Activated effector memory CD4-positive, alpha-beta T cell treated with Interleukin-2 at 50 U/mL for 16 hours (primary cell): ENCODE measurements at places on chromosomes 2 and 18.

DNA sequence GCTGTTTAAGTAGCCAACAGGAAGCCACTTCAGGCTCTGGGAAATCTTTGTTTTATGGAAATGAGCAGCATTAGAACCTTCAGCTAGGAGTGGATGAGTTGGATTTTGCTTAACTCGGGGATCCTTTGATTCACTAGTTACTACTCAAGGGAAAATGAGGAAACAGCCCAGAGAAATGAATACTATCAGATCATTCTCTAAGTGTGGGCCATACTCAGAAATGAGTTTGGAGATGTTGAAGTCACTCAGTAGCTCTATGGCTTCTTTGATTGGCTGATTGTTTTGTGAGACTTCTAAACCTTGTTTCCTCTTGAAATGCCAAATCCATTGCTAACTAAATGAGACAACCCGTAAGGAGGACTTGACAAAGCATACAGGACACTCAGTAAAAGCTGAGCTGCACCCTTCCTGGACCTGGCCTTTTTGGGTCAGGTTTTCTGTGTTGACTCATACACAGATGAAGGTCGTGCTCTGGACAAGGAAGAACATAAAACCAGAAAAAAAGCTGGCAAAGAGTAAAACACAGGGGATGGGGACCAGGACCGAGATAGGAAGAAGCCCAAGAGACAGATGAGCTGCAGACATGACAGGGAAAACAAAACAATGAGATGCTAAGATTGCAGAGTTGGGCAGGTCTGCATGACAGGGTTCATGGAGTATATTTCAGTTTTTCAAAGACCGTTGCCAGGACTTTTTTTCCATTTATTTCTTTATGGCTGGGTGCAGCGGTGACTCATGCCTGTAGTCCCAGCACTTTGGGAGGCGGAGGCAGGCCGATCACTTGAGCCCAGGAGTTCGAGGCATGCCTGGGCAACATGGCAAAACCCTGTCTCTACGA lies 41.6 kb downstream of the INO80C start:
- DNase-seq: no peak

- DNase-seq: no peak
Measured at GRCh38 chr2:237223201-237223861, 137.6 kb downstream of the COPS8 start.

GRCh38 chr2:107592280-107592624 lies 234.4 kb upstream of the RGPD4 start:
- no peak for DNase-seq

DNA sequence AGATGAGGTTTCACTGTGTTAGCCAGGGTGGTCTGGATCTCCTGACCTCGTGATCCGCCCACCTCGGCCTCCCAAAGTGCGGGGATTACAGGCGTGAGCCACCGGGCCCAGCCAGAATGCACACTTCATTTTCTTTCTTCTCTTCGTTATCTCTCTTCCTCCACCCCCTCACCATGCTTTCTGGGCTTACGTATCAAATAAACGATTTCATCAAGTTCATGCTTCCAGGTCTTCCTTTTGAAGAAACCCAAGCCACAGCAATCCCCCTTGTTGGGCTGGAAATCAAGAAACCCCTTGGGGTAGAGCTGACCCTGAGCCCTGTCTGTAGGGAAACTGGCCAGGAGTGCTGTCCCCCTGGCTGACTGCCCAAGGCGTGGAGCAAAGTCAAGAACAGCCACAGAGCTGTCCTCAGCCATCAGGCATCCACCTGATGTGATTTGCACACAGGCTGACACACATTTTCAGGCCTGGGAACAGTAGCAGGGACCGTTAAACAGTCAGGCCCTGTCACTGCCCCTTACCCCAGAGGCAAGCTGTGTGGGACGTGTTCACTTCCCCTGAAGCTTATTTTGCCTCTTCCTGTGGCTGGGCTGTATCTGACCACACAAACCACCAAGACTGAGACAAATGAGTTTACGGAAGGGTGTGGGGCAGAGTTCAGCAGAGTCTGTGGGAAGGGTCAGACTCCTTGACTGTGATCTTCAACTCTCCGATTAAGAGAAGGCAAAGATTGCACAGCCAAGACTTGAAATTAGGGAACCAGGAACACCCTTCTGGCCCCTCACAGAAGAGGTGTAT lies 15.1 kb upstream of the NMUR1 start:
- peak; percentile 35 for DNase-seq

DNA sequence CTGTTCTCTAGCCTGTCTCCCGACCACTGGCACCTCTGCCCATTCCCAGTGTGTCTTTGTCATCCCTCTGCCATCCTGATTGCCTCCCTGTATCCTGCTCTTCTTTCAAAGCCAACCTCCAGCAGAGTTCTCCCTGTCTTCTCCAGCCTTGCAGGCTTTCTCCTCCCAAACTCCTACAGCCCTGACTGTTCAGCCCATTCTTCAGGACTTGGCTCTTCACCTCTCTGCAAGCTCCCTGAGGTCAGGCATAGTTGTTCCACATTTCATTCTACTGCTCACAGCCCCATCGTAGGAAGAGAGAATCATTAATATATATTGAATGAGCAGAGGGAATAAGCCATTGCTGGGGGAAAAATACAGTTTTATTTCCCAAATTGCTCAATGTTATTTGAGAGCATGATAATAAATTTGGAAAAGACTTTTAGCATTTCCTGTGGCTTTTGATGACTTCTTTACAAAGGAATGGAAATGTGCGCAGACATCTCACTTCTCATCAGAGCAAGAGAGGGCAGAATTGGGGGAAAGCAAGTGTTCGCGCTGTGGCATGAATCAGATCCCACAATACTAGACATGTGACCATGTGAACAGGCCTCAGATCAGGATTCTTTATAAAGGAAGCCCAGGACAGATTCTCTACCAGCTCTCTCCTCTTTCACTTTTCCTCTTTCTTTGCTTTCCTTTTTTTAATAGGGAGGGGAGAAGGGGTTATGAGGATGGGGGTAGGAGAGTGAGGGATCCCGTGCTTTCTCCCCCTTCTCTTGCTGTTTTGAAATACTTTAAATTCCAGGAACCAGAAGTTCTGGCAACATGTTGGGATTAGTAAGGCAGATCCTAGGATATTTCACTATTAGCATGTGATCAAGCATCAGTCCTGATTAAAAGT lies 37.4 kb downstream of the EPAS1 start:
- DNase-seq: no peak
